ENCODE measurements at places on chromosomes 16 and 17. TPM values are rescaled to one million over a fixed set of nuclear protein-coding genes. Genes with fewer than 3 reads are reported as not detected.

DNA sequence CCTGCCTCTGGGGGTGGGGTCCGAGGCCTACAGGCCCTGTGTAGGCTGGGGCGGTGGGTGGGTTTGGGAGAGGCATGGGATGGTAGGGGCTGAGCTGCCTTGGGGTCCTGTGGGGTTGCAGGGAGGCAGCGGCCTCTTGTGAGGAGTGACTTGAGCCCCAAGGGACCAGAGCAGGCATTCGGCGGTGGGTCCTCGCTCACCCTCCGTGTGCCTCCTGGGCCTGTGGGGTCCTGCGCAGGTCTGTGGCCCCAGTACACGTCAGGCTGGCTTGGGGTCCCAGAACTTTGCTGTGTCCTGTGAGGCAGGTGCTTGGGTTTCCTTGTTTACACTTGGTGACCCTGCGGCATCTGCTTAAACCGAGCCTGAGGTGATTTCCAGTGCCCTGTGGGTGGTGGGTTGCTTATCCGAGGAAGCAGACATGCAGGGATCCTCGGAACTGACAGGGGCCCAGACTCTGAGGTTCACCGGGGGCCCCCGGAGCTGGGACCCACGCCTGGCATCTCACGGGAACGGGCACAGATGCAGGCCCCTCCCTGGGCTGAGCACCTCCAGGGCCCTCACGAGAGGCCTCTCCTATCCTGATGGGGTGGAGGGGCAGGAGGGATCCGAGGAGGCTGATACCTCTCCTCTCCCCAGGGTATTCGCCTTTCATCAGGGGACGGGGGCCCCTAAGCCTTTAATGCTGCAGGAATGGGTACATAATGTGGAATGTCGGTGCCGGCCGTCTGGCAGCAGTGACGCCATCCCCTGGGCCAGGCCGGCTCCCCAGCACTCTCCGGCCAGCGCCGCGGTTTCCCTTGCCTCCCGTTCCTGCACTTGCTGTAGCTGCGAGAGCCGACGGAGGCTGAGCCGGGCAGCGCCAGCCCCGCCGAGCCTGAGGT lies 7.7 kb downstream of the METRNL start:
- DNase-seq, result no peak

DNA sequence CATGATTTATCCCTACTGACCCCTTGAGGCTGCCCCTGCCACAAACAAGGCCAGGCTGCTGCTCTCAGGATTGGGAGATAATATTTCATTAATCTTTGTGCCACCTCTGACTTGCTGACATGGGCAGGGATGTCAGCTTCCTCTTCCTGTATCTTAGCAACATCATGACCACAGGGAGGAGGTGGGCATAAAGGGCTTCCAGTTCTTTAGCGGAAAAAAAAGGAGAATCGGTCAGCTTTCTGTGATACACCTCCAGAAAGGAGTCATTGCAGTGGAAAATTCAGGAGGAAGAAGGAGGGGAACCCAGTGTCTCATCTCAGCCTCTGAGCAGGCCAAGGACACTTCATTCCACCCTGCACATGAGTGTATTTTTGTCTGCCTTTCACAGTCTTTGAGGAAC lies 206.8 kb upstream of the SDK2 start:
- no peak for DNase-seq

DNA sequence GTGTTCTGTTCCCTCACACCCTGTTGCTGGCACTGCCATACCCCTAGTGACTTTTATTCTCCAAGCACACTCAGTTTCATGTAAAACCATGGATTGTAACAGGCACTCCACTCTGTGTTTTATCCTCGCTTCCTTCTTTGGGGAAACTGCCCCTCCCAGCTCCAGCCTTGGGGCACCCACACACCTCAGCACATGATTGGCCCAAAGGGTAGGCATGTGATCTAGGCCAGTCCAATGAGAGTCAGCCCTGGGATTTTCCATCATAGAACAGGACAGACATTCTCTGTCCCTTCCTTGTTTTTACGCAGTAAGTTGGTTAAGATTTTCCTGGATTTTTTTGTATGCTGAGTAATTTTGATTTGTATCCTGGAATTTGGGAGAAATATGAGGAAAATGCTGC lies 115.4 kb downstream of the C16orf95 start:
- DNase-seq, result no peak

GRCh38 chr16:50519001-50519400 lies 29.2 kb upstream of the NKD1 start:
- peak; percentile 6 for DNase-seq

DNA sequence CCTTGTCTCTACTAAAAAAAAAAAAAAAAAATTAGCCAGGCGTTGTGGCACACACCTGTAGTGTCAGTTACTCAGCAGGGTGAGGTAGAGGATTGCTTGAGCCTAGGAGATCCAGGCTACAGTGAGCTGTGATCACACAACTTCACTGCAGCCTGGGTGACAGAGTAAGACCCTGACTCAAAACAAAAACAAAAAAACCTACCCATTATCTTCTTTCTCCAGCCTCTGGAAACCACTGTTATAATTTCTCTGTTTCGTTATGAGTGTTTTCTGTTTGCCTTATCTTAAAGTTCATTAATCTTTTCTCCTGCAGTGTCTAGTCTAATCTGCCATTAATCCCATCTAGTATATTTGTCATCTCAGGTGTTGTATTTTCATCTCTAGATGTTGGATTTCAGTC lies 18.6 kb upstream of the CLTC start:
- no peak for DNase-seq

PRR35 gene
- total RNA-seq, result not detected

DNA sequence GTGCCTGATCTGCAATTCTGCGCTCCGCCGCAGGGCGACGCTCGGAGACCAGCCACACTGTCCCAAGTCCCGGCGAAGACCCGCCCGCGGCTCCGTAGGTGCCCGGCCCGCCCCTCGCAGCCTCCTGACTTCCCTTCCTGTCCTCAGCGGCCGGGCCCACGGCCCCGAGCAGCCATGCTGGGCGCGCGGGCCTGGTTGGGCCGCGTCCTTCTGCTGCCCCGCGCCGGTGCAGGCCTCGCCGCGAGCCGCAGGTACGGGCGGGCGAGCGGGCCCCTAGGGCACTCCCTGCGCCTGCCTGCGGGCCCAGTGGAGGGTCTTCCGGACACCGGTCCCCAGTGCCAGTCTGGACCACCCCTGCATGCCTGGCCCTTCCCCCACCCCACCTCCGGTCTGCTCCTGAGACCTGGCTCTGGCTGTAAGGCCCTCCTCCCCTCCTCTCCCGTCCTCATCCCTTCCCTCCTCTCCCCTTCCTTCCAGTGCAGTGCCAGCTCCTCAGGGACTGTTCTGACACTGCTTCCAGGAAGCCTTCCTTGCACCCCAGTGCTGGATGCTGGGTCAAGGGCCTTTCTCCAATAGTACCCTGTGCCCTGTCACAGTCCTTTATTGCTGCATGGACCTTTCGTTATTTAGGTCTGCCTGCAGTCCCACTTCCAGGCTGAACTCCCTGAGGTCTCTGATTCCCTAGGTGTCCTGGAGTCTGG lies at the start of gene SPATA20:
SPATA20 (plus strand) TSS at position 140 of the 701 bp plus-strand sequence; CDS start at position 175, 35 bp downstream.
- DNase-seq, result peak; percentile 94

MFAP4 gene
- total RNA-seq, result 115 TPM

GRCh38 chr16:86245895-86246294 lies 264.4 kb upstream of the FOXF1 start:
- no peak for DNase-seq

KRTAP16-1 gene
- total RNA-seq, result not detected

PER1 gene
- 182 TPM for total RNA-seq

TRAP1 gene
- total RNA-seq, result 73.6 TPM

DNA sequence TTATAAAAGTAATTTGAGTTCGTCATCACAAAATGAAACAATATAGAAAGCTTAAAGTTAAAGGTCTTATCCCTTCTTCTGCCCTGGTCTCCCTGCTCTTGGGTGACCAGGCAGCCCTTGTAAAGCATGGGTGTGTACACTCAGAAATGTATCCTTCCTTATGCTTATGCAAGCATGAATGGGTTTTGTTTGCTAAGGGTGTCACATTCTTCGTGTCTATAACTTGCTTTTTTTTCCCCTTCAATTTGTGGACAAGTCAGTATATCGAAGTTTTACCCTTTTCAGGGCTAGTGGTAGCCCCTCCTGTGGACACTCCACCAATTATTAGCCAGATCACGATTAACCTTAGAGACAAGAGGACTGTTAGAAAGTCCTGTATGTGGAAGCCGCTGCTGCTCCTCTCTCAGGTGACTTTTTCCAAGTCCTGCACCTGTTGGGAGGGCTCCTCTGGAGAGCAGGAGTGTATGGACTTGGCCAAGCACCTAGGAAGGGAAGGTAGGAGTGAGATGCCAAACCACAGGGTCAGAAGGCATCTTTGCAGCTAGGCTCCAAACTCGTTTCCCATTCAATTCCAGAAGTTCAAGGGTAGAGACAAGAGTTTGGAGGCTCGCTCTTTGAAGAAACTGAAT lies 50.9 kb downstream of the LDHD start:
- DNase-seq, result no peak

SLC16A11 gene
- total RNA-seq, result 0.89 TPM

FOXF1 gene
- total RNA-seq, result 0.45 TPM

MYH4 gene
- total RNA-seq, result not detected

GRCh38 chr17:4364622-4365041 lies 1.8 kb downstream of the UBE2G1 start:
- DNase-seq, result no peak

DNA sequence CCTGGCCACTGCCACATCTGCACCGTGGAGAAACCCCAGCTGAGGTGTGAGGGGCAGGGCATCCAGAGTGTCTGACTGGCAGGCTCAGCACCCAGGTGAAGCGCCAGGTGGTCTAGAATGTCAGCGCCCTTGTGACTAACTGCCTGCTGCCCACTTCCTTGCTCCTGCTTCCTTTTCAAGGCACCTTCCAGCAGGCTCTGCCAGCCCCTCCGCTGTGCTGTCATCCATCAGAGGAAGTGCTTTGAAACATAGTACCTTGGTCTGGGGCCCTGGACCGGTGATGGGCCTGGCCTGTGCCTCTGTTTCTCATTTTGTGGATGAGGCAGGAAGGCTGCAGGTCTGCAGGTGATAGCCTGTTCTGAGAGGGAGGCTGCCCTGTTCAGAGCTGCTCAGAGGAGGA lies 5.5 kb downstream of the SPNS2 start:
- DNase-seq, result no peak

DNA sequence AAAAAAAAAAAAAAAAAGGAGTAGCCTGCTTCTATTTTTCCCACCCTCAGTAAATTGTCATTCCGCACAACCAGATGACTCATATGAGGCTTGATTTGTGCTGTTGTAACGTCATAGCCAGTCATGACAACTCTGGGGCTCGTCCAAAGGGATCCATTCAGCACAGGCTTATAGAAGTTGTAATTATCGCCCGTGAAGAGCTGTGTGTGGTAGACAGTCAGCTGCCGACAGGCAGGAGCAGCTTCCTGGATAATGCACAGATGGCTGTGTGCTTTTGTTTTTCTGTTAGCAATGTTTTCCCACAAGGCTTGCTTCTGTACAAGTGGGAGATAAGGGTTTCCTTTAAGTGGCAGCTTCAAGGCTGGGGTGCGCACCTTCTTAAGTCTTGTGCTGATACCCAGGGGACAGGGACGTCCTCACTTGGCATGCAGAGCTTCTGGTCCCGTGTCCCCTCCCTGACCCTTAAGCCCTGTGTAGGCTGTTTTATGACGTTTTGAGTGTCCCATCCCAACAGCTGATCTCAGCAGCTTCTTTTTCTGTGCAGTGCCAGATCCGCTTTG lies 26.0 kb downstream of the SNX29 start:
- no peak for DNase-seq

GRCh38 chr17:47663912-47664623 lies 14.3 kb downstream of the KPNB1 start:
- no peak for DNase-seq

NOG gene
- total RNA-seq, result 5.3 TPM

GRCh38 chr16:72480911-72481310 lies 309.0 kb upstream of the PMFBP1 start:
- DNase-seq, result no peak

DNA sequence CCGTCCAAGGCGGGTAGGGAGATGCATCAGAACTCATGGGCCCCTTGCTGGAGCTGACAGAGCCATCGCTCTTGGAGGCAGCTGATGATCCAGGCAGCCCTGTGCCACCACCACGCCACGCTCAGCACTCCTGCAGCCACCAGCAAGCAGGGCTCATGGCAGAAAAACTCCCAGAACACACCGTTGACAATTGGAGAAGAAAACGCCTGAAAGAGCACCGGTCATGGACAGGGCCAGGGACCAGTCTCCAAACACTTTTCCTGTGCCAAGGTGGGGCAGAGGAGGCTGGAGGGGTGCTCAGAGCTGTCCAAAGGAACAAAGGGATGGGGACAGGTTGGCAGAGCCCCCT lies 132.2 kb downstream of the FOXL1 start:
- DNase-seq, result peak; percentile 35

QRICH2 gene
- total RNA-seq, result 4.1 TPM

DNA sequence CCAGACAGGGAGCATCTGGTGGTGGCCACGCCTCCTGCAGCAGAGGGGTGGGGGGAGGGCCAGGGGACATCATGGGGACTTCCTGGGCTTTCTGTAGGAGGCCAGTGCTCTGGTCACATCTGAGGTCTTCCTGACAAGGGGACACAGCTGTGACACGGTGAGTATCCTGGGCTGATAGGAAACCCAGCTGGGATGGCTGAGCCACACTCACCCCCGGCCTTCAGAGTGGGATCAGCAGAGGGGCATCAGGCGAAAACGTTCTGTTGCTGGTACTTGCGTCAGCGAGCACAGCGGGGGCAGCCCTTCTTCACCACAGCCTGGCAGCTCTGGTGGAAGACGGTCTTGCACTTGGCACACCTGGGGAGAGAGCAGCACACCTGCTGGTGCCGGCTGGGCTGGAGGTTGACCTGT lies 122.9 kb upstream of the SMURF2 start:
- DNase-seq, result peak; percentile 45

SOX9 gene
- total RNA-seq, result 42.0 TPM

DNA sequence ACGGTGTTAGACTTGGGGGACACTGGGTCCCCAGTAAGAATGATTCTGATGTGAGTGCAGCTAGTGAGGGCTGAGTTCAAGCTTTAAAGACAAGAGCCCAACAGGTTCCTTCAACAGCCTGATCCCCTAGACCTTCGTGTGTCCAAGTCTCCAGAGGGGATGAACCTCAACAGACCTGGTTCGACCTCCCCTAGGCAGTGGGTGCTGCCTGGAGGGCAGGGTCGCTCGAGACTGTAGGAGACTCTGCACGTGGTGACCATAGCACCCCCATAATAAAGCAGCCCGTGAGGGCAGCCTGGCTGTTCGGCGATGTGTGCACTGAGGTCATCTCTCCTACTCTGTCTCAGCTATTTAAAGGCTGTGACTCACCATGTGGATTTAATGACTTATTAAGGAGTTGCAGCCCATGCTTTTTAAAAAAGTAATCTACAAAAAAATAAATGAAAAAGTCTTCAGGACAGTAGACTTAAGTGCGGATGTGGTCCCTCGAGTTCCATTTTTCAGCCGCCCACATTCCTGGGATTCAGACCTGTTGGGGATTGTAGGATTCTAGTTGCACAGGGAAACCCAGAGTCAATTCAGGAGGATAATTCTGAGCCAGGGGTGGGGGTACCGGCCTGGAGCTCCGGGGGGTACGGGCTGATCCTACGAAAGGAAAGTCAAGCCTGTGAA lies 23.4 kb upstream of the METRNL start:
- DNase-seq, result no peak

TP53TG3C gene
- not detected for total RNA-seq

- peak; percentile 73 for DNase-seq
These were observed 3.7 kb upstream of the MYL4 start for GRCh38 chr17:47205419-47205963.

- peak; percentile 48 for DNase-seq
These were observed 363.9 kb upstream of the TNRC6C start for GRCh38 chr17:77594416-77595209.

RASL10B gene
- total RNA-seq, result 5.4 TPM

GRCh38 chr16:2151188-2152091 lies 3.0 kb downstream of the RAB26 start:
- DNase-seq, result no peak

TBC1D3I gene
- total RNA-seq, result 0.36 TPM

CHD9NB gene
- total RNA-seq, result 7.5 TPM
